AG08396 (cell line): ENCODE measurements at places on chromosomes 7 and 10.

GRCh38 chr7:15279640-15280039 is 282.2 kb downstream of the AGMO start:
- no peak for DNase-seq

DNA sequence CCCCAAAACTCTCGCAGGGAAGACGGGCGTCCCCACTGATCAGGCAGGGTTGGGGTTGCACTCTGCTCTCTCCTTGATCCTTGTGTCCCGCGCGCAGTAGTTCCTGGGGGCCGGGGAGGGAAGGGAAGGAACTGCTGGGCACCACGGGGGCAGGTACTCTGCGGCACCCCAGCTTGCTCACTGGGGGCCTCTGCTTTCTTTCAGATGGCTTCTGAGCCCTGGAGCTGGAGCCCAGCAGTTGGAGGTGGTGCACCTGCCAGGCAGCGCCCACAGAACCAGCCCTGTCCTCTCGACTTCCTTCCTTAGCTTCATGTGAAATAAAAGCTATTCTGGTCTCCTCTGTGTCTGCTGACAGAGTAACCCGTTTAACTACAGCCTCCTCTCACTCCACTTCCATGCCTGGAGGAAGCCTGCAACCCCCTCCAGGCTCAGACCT is 12.2 kb downstream of the PLAC9 start:
- no peak for DNase-seq

DNA sequence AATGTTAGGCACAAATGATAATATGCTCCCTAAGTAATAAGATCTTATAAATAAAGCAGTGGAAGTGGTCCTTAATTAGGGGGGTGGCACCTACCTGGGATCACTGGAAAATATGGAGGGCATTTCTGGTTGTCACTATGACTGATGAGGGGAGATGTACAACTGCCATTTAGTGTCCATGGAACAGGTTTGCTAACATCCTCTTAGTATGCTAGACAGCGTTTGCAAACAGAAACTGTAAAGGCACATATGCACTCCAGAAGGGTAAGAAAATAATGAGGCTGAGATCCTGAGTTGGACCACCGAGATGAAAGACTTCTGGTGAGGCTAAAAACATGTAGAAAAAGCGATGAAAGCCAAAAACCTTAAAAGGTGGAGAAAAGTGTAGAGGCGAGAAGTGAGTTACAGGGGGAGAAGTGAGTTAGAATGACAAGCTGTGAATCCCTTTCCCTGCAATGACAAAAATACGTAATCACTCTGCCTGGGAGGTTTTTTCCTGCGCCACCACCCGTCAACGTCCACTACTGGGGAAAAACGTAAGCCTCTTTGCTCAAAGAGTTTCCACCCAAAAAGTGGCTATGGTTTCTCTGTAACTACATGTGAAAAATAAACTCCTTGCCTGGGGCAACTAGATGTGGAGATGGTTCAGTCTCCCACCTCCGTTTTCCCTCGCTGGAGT is 767 bp downstream of the KRIT1 start:
- no peak for DNase-seq

DNA sequence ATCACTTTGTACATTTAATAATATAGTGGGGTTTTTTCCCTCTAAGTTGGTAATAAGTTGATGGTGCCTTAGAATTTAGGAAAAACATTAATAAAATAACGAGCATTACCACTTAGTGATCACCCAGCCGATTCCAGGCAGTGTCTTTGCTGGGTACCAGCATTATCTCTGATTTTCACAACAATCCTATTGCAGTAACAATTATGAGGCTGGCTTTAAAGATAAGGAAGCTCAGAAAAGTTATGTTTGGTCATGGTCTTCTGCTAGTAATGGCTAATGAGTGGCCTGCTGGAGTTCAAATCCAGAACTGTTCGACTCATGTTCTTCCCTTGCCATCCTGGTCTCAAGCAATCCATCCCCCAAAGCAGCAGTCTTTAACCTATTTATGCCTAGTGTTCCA is 127.9 kb downstream of the CNNM2 start:
- DNase-seq: no peak

- DNase-seq: no peak
Observed at GRCh38 chr10:62707810-62708209, 96.7 kb upstream of the ADO start.

GRCh38 chr7:106165337-106165736 is 53.2 kb upstream of the SYPL1 start:
- no peak for DNase-seq

DNA sequence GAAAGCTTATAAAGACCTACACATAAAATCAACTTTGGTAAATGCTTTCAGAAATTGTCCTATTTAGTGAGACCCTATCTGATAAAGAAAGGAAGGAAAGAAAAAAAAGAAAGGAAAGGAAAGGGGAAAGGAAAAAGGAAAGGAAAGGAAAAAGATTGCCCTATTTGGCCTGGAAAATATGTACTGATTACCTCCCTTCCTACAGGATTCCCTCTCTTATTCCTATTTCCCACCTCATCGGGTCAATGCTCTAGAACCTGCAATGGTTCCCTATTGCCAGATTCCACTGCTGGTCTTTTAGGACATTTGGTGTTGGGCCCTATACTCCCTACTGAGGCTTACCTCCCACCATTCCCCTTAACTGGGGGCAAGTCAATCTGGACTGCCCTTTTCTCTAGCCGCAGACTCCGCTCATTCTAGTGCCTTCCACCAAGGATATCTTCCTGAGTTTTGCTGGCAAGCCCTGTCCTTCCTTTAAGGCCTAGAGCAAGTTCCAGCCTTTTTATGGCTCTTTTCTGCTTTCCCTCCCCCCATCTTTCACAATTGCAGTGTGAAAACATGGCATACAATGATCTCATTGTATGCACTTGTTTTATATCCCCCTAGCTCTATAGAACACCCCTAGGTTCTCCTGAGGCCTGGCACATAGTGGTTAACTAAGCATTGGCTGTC is 4.4 kb downstream of the DDIT4 start:
- DNase-seq: no peak

- no peak for DNase-seq
Observed at GRCh38 chr10:103479135-103479534, at the start of gene CALHM3. Gene CALHM3 (minus strand): TSS chr10:103479240. CDS start chr10:103479032, 208 bp downstream.

GRCh38 chr7:81665236-81665635 is 104.6 kb downstream of the HGF start:
- no peak for DNase-seq

DNA sequence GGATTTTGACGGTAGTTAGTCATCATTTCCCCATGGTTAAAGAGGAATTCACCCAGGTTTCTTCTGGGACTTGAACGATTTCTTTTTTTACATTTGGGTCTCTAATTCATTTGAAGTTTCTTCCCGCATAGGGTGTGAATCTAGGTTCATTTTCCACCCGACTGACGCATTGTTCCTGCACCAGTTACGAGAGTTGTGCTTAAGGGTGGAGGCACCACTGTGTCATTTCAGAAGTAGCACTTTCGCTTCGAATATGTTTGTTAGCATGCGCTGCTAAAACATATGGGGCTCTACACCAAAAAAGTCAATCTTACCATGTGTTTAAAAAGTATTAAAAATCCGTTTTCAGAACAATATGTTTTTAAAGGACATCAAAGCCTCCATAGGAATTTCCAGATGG is 140.3 kb downstream of the VIPR2 start:
- no peak for DNase-seq

- no peak for DNase-seq
Observed at GRCh38 chr10:99522470-99523250, 10.1 kb upstream of the NKX2-3 start.

DNA sequence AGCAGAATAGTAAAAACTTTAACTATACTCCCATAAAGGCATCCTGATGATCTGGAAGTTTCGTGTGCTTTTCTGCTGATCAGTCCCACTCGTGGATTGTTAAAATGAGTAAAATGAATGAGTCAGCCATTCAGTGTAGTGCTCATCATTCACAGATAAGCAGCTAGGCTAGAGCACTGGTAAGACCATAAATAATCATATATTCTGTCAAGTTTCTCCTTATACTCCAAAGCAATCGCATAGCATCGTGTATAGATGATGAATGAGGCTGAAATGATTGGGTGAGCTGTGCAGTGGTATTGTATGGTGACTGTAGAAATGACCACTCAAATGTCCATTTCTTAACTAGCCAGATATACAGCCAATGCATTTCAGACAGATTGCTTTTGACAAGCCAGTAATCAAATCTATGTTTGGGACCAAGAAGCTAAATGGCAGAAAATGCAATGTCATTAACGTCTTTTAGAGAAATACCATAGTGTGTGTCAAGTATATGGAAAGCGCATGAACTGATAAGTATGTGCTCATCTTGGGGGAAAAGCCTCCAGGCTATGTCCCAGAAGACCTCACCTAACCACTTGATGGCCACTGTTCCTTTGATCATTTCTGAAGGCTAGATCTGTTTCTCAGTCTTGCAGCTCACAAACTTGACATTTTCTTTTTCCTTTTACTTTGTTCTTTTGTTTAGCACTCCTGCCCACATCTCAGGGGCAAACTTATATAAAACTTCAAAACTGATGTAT is 227.2 kb upstream of the FAM3C start:
- DNase-seq: no peak

DNA sequence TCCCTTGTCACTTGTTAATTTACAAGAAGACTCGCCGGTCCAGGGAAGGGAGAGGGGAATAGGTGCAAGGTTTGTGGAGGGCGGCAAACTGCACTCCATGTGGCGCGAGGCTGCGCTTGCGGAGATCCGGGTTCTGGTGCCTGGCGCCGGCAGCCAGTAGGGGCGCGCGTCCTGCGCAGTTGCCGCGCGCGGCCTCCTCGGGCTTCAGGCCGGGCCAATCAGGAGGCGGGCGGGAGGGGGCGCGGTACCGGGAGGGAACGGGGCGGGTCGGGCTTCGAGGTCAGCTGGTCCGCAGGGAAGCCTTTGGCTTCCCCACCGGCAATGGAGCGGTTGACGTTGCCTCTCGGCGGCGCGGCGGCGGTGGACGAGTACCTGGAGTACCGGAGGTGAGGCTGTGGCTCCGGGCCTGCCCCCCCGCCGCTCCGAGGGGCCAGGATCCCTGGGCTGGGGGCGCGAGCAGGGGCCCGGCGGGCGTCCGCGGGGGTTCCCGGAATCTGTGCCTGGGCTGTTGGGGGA is at the start of gene FAM221A:
Gene FAM221A (plus strand): TSS at position 302 of the 516 bp plus-strand sequence. CDS start 20 bp downstream, at position 322.
- peak; percentile 90 for DNase-seq

- DNase-seq: no peak
Observed at GRCh38 chr10:90136731-90137316, 435.4 kb downstream of the KIF20B start.

GRCh38 chr7:142974626-142975025 is 12.5 kb upstream of the KEL start:
- DNase-seq: no peak

DNA sequence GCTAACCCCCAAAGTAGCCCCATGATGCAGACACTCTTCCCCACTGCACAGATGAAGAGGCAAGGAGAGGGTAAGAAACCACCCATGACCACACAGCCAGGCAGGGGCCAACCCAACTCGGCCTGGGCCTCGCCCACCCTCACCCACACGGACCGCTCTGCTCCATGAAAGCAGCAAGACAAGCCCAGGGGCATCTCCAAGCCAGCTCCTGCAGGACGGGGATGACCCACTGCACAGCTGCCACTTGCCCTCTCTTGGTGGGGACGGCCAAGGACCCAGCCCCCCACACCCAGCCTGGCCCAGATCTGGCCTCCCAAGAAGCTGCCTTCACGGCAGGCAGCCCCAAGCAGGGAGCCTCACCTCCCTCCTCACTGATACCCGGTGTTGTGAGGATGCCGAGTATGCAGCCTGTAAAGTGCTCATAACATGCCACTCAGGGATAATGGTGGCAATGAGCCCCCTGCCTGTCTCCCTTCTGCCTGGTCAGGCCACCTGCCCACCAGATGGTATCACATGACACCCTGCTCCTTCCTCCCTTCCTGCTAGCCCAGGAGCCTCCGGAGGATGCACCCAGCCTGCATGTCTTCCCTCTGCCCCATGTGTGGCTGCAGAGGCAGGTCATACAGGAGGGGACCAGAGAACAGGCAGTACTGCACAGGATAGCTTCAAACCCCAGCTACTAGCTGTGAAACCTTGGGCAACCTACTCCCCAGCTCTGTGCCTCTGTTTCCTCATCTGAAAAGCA is 23.3 kb downstream of the OGDHL start:
- DNase-seq: no peak

GRCh38 chr10:1454428-1454827 is 282.9 kb downstream of the ADARB2 start:
- no peak for DNase-seq

GRCh38 chr10:133525444-133525843 is 1.7 kb upstream of the CYP2E1 start:
- no peak for DNase-seq

GRCh38 chr10:132817701-132818211 is 31.8 kb upstream of the NKX6-2 start:
- no peak for DNase-seq

DNA sequence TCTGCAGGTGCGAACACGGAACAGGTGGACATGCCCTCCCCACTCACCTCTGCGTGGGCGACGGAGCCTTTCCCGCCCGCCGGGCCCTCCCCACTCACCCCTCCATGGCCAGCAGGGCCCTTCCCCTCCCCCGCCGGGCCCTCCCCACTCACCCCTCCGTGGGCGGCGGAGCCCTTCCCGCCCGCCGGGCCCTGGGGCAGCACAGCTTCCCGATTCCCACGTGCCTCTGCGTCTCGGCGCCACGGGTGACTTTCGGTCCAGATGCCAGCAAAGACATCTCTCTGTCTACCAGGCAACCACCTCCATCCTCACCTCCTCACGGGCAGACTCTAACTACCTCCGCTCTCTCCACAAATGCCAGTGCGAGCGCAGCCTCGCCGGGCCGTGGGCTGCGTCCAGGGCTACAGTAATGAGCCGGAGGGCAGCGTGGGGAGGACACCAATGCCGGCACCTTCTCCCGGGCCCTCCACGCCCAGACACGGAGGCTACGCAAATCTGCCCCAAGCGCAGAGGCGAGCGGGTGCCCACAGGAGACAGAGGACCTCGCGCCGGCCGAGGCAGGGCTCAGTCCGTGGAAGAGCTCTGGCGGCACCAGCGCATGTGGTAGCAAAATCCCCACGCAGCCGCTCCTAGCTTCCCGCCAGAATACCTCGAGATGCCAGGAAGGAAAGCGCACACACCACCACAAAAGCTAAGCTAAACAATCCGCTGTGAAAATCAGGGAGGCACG is 21.8 kb downstream of the GPER1 start:
- no peak for DNase-seq

GRCh38 chr10:101152316-101152715 is 21.2 kb downstream of the TLX1 start:
- no peak for DNase-seq

GRCh38 chr10:125171402-125172306 is 11.3 kb upstream of the CTBP2 start:
- no peak for DNase-seq

- DNase-seq: no peak
Observed at GRCh38 chr7:55024776-55025175, 6.0 kb downstream of the EGFR start.

- DNase-seq: no peak
Observed at GRCh38 chr10:8306685-8307364, 252.3 kb downstream of the GATA3 start.
